ENCODE measurements at places on chromosomes 13 and 19. TPM values are rescaled to one million over a fixed set of nuclear protein-coding genes. Genes with fewer than 3 reads are reported as not detected.

DNA sequence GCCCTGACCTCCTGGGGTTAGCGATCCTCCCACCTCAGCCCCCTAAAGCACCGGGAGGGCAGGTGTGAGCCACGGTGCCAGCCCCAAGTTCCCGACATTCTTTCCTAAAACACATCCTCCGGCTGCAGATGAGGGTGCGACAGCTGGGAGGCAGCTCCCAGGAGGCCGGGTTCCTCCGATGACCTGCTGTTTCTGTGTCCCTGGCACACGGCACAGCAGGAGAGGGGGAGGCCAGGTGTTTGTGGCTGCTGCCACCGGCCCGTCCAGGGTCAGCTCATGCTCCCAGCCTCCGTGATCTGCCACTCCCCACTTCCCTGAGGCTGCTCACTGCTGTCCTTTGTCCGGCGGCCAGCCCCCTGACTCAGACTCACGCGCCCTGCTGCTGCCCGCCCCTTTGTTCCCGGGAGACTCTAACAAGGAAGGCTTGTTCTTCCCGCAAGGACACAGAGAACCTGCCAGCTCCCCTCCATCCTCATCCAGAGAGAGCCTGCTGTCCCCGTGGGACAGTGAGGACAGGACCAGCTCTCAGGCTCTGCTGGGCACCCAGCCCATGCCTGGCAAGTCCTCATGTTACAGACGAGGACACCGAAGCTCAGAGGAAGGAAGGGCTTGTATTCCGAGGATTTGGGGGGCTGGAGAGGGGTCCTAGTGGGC lies 10.6 kb upstream of the MADCAM1 start:
- peak; percentile 41 for DNase-seq

- no peak for DNase-seq
Measured at GRCh38 chr19:17259118-17259780, 5.3 kb downstream of the USHBP1 start.

DNA sequence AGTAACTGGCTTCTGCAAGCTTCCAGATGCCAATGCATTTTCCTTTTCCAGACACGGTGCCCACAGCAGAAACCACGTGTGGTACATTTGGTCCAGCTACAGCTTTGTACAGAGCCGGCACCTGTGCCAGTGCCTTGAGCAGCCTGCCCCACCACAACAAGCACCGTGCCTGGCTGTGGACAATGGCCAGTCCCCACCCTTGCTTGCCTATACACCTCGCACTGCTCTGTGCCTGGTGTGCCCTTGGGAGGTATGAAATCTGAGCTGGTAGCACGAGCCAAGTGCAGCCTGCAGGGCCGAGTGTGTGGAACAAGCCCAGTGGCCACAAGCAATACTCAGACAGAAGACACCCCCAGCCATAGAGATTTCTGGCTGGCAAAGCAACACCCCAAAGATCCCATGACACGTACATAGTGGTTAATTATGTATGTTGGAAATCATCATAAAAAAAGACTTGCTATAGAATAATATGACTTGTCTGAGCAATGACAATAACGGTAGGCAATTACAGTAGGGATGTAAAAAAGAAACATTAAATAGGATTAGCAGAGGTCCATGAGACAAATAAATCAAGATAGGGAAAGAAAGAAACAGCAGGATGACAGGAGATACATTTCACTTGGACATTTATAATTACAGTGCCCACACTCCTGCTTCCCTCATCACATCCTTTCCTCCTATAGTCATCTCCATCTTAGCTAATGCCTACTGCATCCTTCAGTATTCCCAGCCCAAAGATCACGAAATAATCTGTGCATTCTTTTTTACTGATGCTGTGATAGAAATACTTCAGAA lies 1399.5 kb downstream of the PCDH9 start:
- DNase-seq: no peak

DNA sequence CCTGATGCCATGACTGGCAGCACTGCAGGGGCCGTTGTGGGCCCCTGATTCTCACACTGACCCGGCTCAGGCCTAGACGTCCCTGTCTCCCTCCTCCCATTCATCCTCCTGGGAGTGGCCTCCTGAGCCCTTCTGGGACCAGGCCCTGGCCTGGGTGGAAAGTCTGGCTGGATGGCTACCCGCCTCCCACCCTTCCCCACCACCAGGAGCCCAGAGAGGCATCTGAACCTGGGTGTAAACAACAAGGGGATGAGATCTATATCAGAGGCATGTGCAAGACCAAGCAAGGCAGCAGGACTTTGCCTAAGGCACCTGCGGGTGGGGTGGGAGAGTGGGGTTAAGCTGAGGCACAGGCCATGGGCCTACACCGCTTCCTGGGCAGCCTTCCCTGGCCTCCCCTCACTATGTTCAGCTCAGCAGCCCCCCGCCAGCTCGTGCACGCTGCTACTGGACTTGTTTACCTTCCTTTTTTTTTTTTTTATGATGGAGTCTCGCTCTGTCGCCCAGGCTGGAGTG lies 22.0 kb upstream of the ASPDH start:
- DNase-seq: no peak

The TLE6 gene
- 0.69 TPM for total RNA-seq

The KL gene
- total RNA-seq: 11.9 TPM

- no peak for DNase-seq
Measured at GRCh38 chr13:100835695-100836094, 161.1 kb upstream of the TMTC4 start.

The FPR3 gene
- total RNA-seq: not detected

DNA sequence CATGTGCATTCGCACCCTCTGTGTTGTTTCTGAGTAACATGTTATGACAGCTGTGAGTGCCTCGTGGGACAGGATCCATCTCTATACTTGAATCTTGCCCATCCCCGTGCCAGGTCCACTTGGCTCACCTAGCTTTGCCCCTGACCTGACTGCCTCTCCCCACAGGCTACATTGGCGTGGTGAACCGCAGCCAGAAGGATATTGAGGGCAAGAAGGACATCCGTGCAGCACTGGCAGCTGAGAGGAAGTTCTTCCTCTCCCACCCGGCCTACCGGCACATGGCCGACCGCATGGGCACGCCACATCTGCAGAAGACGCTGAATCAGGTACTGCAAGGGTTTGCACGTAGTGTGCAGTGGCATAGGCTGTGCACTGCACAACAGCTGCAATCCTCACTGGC lies 53.2 kb downstream of the TMED1 start:
- DNase-seq: no peak

- DNase-seq: no peak
Measured at GRCh38 chr13:88066847-88067246, 395.7 kb downstream of the SLITRK5 start.

DNA sequence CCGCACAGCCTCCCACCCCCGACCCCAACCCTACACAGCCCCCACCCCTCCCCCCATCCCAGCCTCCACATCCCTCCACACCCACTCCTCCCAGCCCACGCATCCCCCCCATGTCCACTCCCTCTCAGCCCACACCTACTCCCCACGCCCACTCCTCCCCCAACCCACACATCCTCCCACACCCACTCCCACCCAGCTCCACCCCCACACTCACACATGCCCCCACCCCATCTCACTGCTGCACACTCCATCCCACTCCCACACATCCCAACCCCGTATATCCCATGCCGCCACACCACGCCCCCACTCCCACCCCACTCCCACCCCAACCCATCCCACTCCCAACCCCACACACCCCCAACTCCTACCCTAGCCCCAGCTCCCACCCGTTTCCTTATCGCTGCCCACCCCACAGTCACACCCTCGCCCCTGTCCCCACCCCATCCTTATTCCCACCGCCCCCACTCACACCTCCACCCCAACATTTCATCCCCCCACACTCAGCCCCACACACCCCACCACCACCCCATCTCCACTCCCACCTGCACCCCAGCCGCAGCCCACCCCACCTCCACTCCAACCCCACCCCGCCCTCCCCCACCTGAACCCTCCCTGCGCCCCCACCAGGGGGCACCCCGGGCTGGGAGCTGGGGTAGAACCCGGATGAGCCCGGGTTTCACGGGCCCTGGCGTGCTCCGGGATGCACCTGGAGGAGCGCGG lies 809 bp downstream of the TDRD12 start:
- no peak for DNase-seq

- DNase-seq: peak; percentile 67
Measured at GRCh38 chr19:32652894-32653598, 21.9 kb downstream of the ANKRD27 start.

- no peak for DNase-seq
Measured at GRCh38 chr19:50238043-50238442, 34.6 kb downstream of the MYH14 start.

DNA sequence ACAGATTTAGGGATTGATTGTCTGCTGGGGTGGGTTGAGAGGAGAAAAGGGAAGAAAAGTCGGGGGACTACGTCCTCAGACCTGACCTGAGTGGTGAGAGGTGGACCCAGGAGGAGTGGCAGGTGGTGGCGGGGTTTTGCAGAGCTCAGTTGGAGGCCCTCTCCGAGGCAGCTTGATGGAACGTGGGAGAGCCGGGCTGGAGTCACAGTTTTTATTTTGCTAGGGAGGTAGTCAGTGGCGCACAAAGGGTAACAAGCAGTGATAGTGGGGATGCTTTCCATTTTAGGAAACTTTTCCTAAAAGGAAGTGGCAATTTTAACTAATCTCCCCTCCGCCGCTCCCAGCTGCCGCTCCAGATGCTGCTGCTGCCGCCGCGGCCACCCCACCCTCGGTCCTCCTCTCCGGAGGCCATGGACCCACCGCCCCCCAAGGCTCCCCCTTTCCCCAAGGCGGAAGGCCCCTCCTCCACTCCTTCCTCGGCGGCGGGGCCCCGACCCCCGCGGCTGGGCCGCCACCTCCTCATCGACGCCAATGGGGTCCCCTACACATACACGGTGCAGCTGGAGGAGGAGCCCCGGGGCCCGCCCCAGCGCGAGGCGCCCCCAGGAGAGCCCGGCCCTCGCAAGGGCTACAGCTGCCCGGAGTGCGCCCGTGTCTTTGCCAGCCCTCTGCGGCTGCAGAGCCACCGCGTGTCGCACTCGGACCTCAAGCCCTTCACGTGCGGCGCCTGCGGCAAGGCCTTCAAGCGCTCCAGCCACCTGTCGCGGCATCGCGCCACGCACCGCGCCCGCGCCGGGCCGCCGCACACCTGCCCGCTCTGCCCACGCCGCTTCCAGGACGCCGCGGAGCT lies 1.1 kb upstream of the ZNF581 start:
- DNase-seq: no peak

GRCh38 chr13:66520511-66521355 lies 709.4 kb downstream of the PCDH9 start:
- DNase-seq: no peak

The TUBB4A gene
- 6.8 TPM for total RNA-seq

The ZNF880 gene
- 32.5 TPM for total RNA-seq

DNA sequence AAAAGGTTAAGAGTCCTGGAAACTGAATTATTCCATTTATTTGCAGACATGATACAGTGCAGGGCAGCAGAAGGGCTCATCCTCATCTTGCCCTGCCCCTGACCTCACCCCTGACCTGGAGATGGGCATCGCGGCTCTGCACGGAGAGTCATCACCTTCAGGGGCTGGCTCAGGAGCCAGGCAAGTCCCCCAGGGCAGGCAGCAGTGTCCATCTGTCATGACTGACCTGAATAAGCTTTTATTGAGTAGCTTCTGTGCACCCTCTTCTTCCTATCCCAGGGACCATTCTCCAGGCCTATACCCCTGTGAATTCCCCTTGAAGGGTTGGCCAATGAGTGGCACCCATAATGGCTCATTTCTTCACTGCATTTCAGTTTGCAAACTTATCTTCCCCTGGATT lies 484.2 kb downstream of the ZNF536 start:
- DNase-seq: no peak

The NLRP5 gene
- total RNA-seq: not detected

- DNase-seq: no peak
Measured at GRCh38 chr13:30904043-30904442, 2.0 kb upstream of the MEDAG start.

DNA sequence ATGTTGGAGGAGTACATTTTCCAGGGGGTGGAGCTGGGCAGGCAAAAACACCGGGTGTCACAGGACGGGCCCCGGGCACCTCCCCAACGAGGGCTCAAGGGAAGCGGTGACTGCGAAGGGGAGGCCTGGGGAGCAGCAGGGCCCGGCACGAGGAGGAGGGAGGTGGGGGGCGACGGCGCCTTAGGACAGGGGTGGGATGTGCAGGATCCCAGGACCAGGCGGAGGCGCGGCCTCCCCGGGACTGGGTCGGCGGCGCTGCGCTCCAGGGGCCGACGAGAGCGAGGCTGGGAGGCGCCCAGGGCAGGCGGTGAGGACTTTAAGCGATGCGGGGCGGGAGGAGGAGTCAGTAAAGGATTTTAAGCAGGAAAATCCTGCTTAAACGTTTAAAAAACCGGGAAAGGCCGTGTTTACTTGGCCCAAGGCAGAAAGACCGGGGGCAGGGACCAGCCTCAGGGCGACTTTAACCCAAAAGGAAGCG lies 427 bp downstream of the ZNF160 start:
- DNase-seq: peak; percentile 3

The ATXN8OS gene
- not detected for total RNA-seq

The CGB3 gene
- not detected for total RNA-seq

The INAFM1 gene
- 1.4 TPM for total RNA-seq

DNA sequence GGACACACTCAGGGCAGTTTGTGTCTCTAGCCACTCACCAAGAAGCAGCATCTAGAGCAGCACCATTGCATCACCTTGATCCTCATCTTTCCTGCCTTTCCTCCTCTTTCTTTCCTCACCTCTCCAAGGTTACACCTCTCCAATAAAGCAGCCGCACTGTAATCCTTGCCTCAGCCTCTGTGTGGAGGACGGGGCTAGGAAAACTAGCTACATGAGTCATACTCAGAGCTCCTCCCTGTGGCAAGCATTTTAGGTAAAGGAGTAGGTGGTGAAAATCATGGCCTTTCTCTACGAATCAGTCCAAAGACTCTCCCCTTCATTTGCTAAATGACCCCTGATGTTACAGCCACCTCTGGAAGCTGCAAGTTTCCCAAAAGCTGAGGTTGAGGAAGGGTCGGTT lies 108.9 kb downstream of the DNAJC15 start:
- DNase-seq: peak; percentile 73

DNA sequence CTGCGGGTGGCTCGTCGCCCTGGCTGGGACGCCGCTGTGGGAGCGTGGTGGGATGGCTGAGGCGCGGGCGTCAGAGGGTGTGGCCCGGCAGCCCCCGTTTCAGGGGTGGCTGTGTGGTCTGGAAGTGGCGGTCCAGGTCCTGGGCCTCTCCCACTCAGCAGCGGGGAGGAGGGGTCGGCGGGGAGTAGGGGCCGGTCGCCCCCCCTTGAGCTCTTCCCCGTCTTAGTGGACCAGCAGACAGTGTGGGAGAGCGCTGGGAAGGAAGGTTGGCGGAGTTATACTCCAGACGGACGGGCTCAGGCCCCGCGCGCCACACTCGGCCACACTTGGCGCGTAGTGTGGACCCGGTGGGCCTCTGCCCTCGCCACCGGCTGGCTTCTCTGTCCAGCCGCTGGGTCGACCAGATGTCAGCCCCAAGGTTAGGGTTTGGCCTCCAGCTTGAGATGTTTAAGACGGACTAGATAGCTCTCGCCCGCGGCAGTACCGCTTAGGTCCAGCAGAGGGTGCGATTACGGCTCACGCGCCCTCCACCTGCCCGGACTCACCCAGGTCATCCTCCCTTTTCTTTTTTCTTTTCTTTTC lies 21.7 kb upstream of the ZNF429 start:
- no peak for DNase-seq

The LCP1 gene
- total RNA-seq: 5.4 TPM

The ZNF772 gene
- 18.9 TPM for total RNA-seq
